ENCODE measurements at places on chromosomes 2 and 18.

DNA sequence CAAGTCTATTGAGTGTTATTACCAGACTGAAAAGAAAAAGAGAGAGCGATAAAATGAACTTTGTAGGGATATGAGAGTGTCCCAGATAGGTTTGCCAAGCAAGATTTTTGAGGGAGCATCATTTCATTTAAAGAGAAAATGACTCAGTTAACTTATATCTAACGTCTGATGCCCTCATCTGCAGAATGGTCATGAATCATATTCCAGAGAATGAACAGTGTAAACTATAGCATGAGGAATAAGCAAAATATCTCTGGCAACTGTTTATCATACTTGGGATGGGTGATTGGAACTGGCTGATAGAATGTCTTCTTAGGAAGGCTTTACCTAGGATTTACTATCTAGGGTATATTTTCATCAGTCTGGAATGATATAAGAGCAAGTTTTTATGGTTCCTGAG lies 289.4 kb downstream of the CMPK2 start:
- no peak for DNase-seq

GRCh38 chr2:64192125-64192479 lies 47.9 kb upstream of the PELI1 start:
- no peak for DNase-seq

- no peak for DNase-seq
These were observed 172.0 kb downstream of the SLC4A10 start for GRCh38 chr2:161796192-161796591.

DNA sequence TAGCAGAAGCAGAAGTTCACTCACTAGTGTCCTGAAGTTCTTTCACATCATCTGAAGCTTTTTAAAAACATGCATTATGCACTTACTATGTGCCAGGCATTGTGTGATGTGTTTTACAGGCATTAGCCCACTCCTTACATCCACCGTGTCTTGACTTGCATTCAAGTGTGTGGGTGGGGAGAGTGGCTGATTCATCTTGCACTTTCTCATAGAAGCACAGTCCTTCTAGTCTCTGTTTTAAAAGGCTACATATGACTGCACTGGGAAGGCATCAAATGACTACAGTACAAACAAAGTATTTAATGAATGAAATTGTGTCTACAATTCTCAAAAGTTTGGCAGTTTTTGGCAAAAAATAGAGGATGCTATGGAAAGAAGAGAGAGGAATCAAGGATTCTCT lies 21.6 kb upstream of the DSC3 start:
- DNase-seq: no peak

GRCh38 chr2:239184179-239184578 lies 216.6 kb downstream of the HDAC4 start:
- DNase-seq: no peak

GRCh38 chr18:79545255-79545654 lies 134.3 kb upstream of the CTDP1 start:
- no peak for DNase-seq

DNA sequence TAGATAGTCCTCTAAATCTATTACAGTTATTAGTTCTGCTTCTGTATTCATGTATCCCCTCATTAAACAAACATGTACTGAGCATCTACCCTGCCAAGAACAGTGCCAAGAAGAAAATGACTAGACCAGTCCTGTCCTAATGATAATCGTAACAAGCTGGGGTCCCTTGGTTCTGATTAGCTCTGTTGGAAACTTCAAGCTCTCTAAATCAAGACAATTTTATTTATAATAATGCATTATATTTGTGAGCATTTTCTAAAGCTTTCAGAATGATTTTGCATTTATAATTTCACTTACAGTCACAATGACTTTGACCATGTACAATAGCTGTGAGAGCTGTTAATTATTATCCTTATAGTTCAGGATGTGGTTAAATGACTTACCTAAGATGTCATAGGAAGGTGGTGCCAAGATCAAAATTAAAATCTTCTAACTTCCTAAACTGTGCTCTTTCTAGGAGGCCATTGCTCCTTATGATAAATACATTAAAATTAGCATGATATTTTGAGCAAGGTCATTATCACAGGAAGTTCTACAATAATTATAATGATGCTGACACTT lies 336.5 kb upstream of the SLC39A10 start:
- DNase-seq: no peak

- DNase-seq: no peak
These were observed 63.0 kb downstream of the REEP1 start for GRCh38 chr2:86274265-86274917.

DNA sequence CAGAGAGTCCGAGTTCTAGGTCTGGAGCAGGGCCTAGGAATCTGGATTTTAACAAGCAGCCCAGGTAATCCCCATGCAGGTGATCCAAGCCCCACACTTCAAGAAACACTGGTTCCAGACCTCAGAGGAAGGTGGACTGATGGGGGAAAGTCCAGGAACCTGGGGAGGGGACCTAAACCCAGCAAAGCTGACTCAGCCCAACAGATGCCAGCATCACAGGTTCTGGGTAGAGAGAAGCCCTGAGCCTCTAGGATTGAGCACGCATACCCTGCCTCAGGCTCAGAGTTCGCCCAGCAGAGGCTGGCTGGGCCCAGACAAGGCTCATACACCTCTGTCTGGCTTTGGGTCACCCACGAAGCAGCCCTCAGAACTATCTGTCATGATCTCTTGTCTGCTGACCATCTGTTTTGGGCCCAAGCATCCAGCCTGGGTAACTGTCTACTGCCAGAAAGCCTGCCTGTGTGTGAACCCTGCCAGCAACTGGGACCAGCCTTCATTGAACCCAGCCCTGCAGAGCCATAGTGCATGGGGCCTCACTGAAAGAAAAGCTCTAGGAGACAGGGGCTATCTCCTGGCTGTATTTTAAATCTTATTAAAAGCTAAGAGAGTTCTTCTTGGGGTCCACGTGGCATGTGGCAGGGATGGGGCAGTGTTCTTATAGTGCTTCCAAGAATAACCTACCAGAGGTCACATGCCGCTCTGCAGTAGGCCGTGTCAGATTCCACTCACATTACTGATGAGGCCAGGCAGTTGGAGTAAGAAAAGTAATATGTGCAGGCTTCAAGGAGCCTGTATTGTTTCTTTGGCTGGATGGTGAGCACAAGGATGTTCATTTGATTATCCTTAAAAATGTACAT lies 7.4 kb downstream of the TMEM127 start:
- no peak for DNase-seq

DNA sequence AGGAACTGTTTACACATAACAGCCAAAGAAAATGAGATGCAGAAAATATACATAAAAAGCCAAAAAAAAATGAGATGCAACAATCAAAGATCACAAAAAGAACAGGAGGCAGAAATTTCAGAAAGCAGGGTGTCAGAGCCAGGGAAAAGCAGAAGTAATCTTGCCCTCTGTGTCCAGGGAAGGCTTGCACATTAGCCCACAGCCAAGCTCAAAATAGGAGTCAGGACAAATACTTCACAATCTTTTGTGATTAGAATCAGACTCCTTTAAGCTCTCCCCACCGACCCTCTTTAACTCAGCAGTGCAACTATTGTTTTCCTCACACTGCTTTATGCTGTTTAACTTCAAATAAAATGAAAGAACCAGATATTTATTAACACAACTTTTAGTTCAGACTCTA lies 34.6 kb downstream of the IAH1 start:
- DNase-seq: no peak

- no peak for DNase-seq
These were observed 192.8 kb upstream of the ZNF521 start for GRCh38 chr18:25544546-25545287.

DNA sequence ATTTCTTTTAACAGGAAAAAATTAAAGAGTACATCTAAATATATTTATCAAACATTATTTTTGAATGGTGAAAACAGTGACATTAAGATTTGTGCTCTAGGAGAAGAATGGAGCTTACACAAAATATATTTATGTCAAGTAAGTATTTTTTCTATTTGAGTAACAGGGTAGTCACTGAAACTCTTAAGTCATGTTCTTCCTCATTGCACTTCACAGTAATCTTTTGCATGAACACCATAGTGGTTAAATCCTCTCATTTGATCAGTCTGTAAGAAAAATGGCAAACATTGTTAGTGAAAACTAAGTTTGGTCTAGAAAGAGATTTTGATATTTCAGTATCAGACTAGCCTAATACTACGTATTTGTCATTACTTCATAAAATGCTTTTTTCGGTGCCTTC lies 8.1 kb downstream of the GMCL1 start:
- DNase-seq: no peak

- DNase-seq: no peak
These were observed 39.6 kb downstream of the TTC39C start for GRCh38 chr18:24054130-24054529.

DNA sequence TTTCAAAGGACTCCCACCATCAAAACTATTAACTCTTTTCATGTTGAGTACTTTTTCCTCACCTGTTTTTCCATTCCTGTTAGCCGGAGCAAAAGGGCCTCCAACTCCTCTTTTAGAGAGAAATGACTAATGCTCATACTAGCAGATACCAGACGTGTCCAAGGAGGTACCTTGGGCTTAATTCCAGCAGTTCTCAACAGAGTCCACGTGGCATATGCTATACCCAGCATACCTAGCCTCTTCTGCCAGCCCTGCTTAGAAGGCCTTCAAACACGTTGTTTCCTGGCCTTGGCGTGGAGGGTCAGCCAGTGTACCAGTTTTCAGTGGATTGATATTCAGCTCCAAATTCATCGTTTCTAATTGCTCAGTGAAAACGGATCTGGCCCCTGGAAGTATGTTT lies 123.9 kb downstream of the MGAT5 start:
- DNase-seq: no peak

- DNase-seq: no peak
These were observed 543 bp upstream of the MARCHF4 start for GRCh38 chr2:216372761-216373291.

DNA sequence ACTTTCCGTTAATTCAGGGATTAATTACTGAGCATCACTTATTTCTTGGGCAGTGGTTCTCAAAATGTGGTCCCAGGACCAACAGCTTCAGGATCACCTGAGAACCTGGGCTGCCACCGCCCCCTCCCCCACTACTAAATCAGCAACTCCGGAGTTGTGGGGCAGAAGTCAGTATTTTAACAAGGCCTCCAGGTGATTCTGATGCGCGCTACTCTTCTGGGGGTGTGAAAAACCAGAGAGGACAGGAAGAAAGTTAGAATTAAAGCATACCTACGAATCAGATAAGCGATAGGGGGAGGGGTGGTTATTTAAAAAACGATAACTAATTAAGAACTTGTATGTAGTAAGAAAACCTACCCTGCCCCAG lies 319 bp downstream of the ZSCAN30 start:
- DNase-seq: no peak
